Activated CD8-positive, alpha-beta T cell treated with anti-CD3 and anti-CD28 coated beads for 36 hours (primary cell): ENCODE measurements at places on chromosomes 1 and 21.

GRCh38 chr1:8189931-8190483, 127.9 kb upstream of the SLC45A1 start:
- DNase-seq, result no peak

DNA sequence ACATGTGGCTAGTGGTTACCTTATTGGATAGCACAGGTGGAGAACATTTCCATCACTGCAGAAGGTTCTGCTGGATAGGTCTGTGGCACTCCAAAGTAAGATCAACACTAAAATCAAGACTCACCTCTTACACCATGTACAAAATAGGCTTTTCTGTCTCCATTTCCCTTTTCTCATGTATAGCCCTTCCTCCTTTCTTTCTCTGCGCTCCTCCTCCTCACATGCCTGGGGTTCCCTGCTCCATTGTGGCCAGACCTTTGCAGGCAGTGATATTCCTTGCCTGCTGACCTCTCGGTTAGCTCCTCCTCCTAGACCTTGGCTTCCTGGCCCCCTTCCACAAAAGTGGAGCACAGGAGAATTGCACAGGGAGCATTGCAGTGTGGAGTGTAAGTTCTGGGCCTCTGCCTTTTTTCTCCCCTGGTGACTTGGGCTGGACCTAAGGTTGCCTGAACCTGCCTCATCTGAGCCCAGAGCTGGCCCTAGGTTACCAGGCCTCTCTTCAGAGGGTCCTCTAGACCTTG, 33.2 kb upstream of the RBM15 start:
- no peak for DNase-seq

DNA sequence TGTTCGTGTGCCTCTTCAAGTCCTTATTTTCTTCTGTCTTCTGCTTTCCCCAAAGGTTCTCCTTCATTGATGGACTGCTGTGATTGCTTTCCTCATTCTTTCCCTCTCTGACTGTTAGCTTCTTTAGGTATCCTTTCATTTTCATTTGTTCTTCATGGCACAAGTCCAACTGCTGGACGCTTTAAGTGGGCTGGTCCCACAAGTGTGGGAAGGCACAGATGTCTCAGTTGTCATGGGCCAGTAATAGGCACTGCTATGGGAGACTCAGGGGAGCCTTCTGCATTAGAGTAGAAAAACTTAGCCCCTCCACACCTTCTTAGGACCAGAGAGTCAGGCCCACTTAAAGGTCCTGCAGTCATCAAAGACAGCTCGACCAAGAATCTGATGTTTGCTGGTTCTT, 122.3 kb upstream of the C1orf105 start:
- no peak for DNase-seq

- DNase-seq, result no peak
Observed at GRCh38 chr1:44227211-44227610, 13.9 kb downstream of the DMAP1 start.

GRCh38 chr1:63865561-63865960, 91.7 kb downstream of the ROR1 start:
- no peak for DNase-seq

- DNase-seq, result no peak
Observed at GRCh38 chr21:16115461-16115860, 385.7 kb downstream of the USP25 start.

- DNase-seq, result no peak
Observed at GRCh38 chr1:154348429-154349076, 23.2 kb downstream of the ATP8B2 start.

GRCh38 chr1:3359756-3360440, 94.6 kb upstream of the ARHGEF16 start:
- no peak for DNase-seq

DNA sequence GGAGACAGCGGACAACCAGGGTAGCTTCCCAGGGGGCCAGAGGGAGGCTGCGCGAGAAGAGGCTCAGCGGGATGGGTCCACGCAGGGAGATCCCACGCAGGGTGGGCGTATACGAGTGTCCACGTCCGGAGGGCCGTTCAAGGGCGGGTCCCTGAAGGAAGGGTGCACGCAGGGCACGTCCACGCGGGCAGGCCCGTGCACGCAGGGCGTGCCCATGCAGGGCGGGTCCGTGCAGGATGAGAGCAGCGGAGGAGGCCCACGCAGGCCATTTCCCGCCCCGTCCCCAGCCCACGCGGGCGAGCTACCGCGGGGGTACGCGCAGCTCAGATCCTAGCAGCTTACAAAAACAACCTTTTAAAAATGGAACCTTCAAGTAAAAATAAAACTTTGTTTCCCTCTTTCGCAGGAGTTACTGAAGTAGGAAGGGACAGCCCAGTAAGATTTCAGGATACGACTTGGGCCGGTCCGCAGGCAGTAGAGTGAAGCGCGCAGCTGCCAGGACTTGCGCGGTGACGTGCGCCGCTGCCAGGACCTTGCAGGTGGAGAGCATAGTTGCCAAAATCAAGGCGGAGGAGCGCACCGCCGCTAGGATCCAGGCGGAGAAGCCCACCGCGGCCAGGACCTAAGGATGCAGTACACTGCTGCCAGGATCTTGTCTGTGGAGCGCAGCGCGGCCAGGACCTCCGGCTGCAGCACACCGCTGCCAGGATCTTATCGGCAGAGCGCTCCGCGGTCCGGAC, 416 bp upstream of the RNF187 start:
- peak; percentile 83 for DNase-seq

- no peak for DNase-seq
Observed at GRCh38 chr1:82517586-82517985, 716.9 kb downstream of the ADGRL2 start.

GRCh38 chr1:84721152-84721551, 30.9 kb upstream of the SSX2IP start:
- DNase-seq, result no peak

GRCh38 chr1:79295967-79296366, 289.4 kb upstream of the ADGRL4 start:
- no peak for DNase-seq

GRCh38 chr1:229109320-229109761, 161.6 kb upstream of the RAB4A start:
- no peak for DNase-seq

DNA sequence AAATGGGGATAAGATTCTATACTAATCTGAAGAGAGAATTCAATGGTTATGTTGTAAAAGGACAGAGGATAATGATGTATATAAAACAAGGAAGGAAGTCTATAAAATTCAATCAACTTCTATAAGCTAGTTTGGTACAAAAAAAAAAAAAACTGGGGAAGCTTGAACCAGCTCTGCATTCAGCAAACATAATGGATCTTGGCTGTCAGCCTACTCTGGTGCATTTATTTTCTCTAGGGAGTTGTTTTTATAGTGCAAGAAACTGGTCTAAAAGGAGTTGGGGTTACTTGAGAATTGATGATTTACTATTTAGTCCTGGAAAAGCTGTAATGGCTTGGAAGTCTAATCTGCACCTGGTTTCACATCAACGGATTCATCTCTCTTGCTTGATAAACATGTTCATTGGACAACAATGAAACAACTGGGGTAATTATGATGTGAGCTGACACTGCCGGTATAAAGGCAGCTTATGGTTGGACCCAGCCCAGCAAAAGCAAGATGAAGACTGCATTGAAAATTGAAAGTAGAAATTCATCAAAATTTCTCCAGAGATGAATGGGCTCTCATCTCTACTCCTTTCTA, 199.4 kb upstream of the NRIP1 start:
- DNase-seq, result no peak

DNA sequence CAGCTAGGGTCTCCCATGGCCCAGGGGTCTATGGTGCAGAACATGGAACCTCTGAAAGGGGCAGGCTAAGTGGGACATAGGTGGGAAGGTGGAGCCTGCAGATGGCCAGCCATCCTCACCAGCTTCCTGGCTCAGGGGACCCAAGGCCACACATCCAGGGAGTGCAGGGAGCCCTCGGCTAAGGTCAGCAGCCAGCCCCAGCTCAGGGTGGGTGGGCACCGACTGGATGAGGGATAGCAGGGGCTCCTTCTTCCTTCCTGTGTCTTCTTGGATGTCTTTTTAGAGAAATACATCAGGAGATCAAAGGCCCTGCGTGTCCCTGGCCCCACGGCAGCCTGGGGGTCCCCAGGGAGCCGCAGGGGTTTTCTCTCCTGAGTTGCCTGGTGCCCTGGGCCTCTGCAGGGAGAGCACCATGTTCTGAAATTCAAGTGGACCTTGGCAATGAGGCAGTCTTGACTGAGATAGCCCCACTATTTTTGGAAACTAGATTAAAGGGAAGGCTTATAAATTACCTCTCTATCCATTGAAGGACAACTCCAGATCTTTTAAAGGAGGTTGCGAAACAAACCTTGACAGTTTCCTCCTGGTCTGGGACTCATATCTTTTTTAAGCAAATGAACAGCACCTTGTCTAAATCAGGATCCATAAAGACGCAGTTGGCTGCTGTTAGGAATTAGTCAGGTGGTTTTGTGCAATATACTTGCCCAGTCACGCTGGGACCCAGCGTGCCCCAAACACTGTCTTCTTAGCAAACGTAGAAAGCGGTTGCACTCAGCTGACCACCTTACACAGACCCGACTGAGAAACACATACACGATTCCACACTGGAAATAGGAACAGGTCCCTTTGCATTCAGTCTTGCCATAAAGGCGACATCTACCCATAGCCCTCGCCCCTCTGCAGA, 242.3 kb downstream of the TOMM20 start:
- no peak for DNase-seq

- DNase-seq, result no peak
Observed at GRCh38 chr21:15841856-15842564, 112.2 kb downstream of the USP25 start.

DNA sequence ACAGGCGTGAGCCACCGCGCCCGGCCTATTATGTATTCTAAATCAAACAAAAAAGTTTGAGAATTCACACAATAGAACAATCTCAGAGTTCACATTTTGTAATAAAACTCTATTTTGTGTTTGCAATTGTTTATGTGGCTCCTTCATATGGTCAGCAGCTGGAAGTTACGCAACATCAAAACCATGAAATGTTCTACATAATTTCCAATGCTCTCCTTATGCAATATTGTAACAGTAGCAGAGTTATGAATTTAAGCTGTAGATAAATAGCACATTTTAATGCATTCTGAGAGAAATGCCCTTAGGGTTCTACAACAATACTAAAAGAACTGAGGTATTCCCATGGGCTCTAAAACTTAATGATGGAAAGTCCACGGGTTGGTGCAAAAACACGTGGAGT, 62.3 kb upstream of the COL11A1 start:
- no peak for DNase-seq

DNA sequence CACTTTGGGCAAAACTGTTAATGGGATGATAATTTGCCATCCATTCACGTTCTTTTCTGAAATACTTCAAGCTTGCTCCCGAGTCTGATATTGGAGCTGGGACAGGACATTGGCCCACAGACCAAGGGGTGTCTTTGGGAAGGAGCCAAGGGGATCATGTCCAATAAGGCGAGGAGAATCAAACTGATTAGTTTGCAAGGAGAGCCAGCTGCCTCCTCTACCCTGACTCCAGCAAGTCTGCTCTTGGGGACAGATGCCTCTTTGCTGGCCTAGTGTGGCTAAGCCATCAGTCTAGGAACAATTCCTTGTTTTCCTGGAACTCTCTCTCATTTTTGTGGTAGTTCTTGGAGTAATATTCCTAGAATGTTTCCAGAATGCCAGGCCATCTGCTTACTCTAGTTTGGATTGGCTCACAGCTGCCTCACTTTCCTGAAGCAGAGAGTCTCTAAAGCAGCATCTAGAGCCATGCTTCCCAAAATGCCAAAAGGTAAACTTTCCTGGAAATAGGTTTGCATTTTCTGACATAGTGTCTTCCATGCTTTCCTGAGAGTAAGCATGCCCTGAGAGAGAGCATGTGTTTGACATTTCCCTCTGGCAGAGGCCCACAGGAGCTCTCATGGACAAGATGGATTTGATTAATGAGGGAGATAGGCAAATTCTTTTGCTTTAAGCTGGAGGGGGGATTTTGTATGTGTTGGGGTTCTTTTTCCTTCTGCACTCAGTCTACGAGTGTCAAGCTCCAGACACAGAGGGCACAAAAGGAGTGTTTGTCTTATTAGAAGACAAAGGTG, 145.6 kb downstream of the GDAP2 start:
- DNase-seq, result no peak

GRCh38 chr1:10637834-10638558, 158.4 kb downstream of the CASZ1 start:
- no peak for DNase-seq

- no peak for DNase-seq
Observed at GRCh38 chr21:18518054-18518481, 114.5 kb upstream of the TMPRSS15 start.

- no peak for DNase-seq
Observed at GRCh38 chr1:205693421-205693991, 13.2 kb upstream of the SLC45A3 start.

- no peak for DNase-seq
Observed at GRCh38 chr1:185646202-185646683, 87.9 kb upstream of the HMCN1 start.

DNA sequence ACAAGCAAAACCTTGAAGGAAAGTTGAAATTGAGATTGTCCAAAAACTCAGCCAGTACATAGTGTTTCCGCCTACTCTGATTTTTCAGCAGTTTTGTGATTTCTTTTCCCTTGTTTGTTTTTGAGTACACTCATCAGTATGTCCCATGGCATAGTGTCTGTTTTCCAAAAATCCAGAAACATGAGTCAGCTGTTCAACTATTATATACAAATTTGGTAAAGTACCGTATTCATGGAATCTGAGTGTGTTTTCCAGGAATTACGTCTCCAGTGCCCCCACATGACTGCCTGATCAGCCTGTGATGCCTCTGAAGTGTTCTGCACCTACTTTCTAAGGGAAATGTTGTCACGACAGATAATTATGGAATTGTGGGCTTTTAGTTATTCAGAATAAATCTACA, 186.8 kb downstream of the LTN1 start:
- no peak for DNase-seq

DNA sequence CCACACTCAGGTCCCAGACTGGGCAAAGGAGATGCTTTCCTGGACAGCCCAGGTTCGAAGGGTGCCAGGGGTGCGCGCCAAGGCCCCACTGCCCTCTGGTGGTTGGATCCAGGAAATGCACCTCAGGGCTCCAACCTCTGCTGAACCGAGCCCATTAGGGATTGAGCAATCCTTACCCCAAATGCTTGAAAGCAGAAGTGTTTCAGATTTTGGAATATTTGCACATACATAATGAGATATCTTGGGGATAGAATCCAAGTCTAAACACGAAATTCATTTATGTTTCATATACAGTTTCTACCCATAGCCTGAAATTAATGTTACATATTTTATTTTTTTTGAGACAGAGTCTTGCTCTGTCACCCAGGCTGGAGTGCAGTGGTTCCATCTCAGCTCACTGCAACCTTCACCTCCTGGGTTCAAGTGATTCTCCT, 57.4 kb downstream of the SLC9A1 start:
- DNase-seq, result peak; percentile 80
